Memory B cell (primary cell): ENCODE measurements at places on chromosomes 7 and 10.

- peaks cover 2% of the 10 kb centered on the region for H3K27me3 ChIP-seq
- no peaks in the 10 kb centered on the region for H3K4me1 ChIP-seq
- H3K27ac ChIP-seq = no peak overlapping the region
- H3K36me3 ChIP-seq = no peaks in the 10 kb centered on the region
- DNase-seq = no peak
- no peak overlapping the region for H3K4me3 ChIP-seq
Observed at GRCh38 chr7:45708046-45708950, 134.1 kb downstream of the ADCY1 start.

- no peak overlapping the region for H3K4me3 ChIP-seq
- H3K36me3 ChIP-seq = peaks cover 27% of the 10 kb centered on the region
- H3K4me1 ChIP-seq = no peaks in the 10 kb centered on the region
- no peak for DNase-seq
Observed at GRCh38 chr10:35012781-35013180, 77.4 kb downstream of the CUL2 start.

DNA sequence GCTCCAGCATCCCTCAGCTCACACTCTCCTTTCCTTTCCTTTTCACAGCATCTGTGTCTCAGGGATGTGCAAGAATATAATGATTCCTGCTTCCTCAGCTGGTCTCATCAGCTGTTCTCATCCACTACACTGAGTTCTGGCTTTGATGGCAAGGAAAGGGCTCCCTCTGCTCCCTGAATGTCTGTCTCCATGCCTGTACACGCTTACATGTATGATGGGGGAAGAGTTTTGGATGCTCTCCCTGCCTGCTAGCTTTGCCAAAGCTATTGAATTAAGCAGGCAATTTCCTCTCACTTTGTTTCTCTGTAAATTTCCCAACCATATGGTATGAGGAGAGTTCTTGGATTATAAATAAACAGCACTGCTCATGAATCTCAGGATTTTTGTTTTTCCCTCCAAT lies 254.5 kb downstream of the SORCS3 start:
- H3K4me3 ChIP-seq = no peak overlapping the region
- no peak overlapping the region for H3K27ac ChIP-seq
- DNase-seq = no peak

GRCh38 chr10:88311264-88311663 lies 271.9 kb downstream of the RNLS start:
- no peaks in the 10 kb centered on the region for H3K27me3 ChIP-seq
- no peak overlapping the region for H3K27ac ChIP-seq
- H3K4me1 ChIP-seq = peaks cover 38% of the 10 kb centered on the region
- H3K4me3 ChIP-seq = no peak overlapping the region
- DNase-seq = no peak

GRCh38 chr10:124032971-124033886 lies 60.2 kb downstream of the CHST15 start:
- no peaks in the 10 kb centered on the region for H3K27me3 ChIP-seq
- peak overlapping the region; percentile 50 for H3K27ac ChIP-seq
- H3K36me3 ChIP-seq = peaks cover 22% of the 10 kb centered on the region

- H3K4me3 ChIP-seq = no peak overlapping the region
- H3K36me3 ChIP-seq = peaks cover 34% of the 10 kb centered on the region
- no peaks in the 10 kb centered on the region for H3K27me3 ChIP-seq
- no peak for DNase-seq
- H3K27ac ChIP-seq = no peak overlapping the region
Observed at GRCh38 chr10:35041502-35041879, 48.6 kb downstream of the CUL2 start.

GRCh38 chr7:101911800-101912715 lies 94.6 kb downstream of the CUX1 start:
- H3K4me3 ChIP-seq = no peak overlapping the region
- H3K27me3 ChIP-seq = no peaks in the 10 kb centered on the region
- peaks cover 10% of the 10 kb centered on the region for H3K36me3 ChIP-seq
- no peak overlapping the region for H3K27ac ChIP-seq
- peaks cover 18% of the 10 kb centered on the region for H3K4me1 ChIP-seq

- H3K4me3 ChIP-seq = no peak overlapping the region
- no peaks in the 10 kb centered on the region for H3K4me1 ChIP-seq
- DNase-seq = no peak
- no peak overlapping the region for H3K27ac ChIP-seq
- H3K36me3 ChIP-seq = no peaks in the 10 kb centered on the region
- peaks cover 3% of the 10 kb centered on the region for H3K27me3 ChIP-seq
Observed at GRCh38 chr7:137715533-137715932, 131.2 kb downstream of the DGKI start.

GRCh38 chr7:82106201-82106600 lies 336.4 kb upstream of the HGF start:
- no peaks in the 10 kb centered on the region for H3K36me3 ChIP-seq
- H3K27me3 ChIP-seq = no peaks in the 10 kb centered on the region
- H3K27ac ChIP-seq = no peak overlapping the region
- H3K4me3 ChIP-seq = no peak overlapping the region

DNA sequence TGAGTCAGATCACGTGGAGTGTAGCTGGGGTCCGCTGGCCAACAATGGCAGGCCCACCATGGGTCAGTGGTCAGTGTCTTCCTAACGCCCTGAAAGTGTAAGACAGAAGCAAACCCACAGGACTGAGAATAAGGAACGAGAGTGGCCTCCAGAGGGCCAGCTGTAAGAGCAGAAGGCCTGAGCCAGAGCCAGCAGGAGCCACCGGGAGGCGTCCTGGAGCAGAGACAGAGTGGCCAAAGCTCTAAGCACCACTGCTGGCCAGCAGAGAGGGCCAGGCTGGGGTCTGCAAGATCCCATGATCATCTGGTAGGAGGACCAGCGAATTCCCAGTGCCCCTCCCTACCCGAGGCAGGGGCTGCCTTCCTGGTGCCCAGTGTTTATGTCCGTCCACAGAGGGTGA lies 9.2 kb downstream of the CCDC201 start:
- H3K27me3 ChIP-seq = peaks cover 14% of the 10 kb centered on the region
- DNase-seq = no peak
- no peak overlapping the region for H3K4me3 ChIP-seq
- no peaks in the 10 kb centered on the region for H3K4me1 ChIP-seq
- H3K27ac ChIP-seq = no peak overlapping the region
- no peaks in the 10 kb centered on the region for H3K36me3 ChIP-seq

DNA sequence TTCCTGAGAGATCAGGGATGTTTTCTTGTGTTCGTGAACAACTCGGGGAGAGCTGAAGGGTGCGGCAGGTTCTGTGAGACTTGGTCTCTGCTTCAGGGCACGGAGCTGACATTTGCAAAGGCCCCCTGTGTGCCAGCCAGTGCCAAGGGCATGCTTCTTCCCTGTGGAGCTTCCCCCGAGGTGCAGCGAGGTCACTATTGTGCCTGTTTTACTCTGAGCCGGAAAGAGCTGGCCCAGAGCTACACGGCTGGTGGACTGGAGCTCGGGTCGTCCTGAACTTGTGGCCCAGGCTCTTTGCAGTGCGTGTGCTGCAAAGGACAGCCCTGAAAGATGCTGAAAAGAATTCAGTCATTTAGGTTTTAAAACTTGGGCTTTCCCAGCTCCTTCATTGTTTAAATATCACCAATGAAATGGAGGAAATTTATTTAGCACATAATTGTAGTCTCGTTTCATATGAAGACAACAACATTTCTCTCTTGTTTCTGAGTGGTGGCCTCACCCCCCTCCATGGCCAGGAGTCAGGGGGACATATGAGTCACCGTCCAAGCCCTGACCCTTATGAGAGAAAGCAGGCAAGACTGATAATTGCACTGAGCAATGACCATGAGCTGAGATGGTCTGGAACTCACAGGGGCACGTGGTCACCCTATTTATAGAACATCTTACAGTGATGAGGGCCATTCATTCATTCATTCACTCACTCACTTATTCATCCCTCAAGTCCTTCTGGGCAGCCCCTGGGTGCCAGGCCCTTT lies 102.6 kb downstream of the PTPRE start:
- no peaks in the 10 kb centered on the region for H3K36me3 ChIP-seq
- no peak for DNase-seq
- no peak overlapping the region for H3K27ac ChIP-seq
- no peak overlapping the region for H3K4me3 ChIP-seq

DNA sequence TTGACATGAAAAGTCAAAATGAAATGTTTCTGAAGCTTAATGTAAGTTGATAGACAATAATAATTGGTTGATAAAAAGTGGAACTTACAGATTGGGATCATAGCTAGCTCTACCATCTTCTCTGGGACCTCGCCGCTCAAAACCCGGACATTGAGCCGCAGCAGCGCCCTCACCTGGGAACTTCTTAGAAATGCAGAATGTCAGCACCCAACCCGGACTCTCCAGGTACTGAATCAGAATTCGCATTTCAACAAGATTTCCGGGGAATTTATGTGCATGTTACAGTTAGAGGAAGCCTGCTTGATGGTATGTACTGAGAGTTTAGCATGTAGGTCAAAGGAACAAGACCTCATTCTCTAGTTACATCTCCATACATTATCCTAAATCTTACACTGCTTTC lies 36.7 kb upstream of the ABLIM1 start:
- H3K4me3 ChIP-seq = no peak overlapping the region
- H3K27ac ChIP-seq = no peak overlapping the region
- peaks cover 3% of the 10 kb centered on the region for H3K4me1 ChIP-seq

GRCh38 chr7:28245123-28245878 lies 64.7 kb upstream of the JAZF1 start:
- H3K36me3 ChIP-seq = peaks cover 2% of the 10 kb centered on the region
- H3K27me3 ChIP-seq = no peaks in the 10 kb centered on the region
- DNase-seq = no peak
- H3K4me3 ChIP-seq = no peak overlapping the region
- no peak overlapping the region for H3K27ac ChIP-seq

- DNase-seq = no peak
- H3K4me3 ChIP-seq = no peak overlapping the region
- peaks cover 4% of the 10 kb centered on the region for H3K4me1 ChIP-seq
- H3K36me3 ChIP-seq = no peaks in the 10 kb centered on the region
- H3K27me3 ChIP-seq = peaks cover 9% of the 10 kb centered on the region
- H3K27ac ChIP-seq = no peak overlapping the region
Observed at GRCh38 chr10:33236916-33237315, 97.6 kb downstream of the NRP1 start.

DNA sequence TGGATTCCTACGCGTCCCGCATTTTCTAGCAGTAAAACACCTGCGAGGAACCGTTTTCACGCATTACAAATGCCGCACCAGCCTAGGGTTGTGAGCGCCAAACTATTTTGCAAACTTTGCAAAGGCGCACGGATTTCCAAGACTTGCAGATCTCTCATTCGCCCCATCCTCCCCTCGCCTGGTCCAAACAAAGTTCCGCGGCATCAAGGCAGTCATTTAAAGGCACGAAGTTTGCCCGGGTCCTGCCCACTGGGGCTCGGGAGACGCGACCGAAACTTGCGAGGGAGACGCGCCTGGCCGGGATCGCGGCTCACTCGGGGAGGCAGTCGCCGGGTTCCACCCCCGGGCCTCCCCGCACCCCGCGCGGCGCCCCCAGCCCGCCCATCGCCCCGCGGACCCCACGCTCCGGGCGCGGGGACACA lies 613 bp downstream of the USP6NL start:
- DNase-seq = peak; percentile 47
- H3K36me3 ChIP-seq = peaks cover 3% of the 10 kb centered on the region
- peaks cover 38% of the 10 kb centered on the region for H3K4me1 ChIP-seq

DNA sequence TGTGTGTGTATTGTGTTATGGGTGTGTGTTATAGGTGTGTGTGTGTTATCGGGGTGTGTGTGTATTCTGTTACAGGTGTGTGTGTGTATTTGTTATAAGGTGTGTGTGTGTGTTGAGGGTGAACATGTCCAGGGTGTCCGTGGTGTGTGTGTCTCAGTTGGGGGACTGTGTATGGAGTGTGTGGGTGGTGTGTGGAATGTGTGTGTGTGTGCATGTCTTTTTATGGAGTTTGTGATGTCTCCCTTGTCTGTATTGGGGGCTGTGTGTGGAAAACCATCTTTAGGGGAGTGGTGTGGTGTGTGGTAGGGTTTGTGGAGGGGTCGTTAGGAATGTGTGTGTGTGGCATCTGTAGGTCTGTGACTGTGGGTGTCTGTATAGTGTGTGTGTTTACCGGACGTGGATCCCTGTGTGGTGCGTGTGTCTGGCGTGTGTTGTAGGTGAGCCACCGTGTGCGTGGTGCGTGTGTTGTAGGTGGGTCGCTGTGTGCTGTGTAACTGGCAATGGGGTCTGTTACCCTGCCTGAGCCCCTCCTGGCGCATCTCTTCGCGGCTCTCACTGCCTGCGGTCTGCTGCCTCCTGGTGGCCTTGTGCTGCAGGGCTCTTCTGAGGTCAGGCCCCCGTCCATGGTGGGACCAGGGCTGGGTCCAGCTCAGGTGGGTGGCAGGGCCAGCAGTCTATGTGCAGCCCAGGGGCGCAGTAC lies 61.7 kb downstream of the PALD1 start:
- H3K36me3 ChIP-seq = peaks cover 4% of the 10 kb centered on the region
- H3K27me3 ChIP-seq = peaks cover 5% of the 10 kb centered on the region
- H3K27ac ChIP-seq = no peak overlapping the region

DNA sequence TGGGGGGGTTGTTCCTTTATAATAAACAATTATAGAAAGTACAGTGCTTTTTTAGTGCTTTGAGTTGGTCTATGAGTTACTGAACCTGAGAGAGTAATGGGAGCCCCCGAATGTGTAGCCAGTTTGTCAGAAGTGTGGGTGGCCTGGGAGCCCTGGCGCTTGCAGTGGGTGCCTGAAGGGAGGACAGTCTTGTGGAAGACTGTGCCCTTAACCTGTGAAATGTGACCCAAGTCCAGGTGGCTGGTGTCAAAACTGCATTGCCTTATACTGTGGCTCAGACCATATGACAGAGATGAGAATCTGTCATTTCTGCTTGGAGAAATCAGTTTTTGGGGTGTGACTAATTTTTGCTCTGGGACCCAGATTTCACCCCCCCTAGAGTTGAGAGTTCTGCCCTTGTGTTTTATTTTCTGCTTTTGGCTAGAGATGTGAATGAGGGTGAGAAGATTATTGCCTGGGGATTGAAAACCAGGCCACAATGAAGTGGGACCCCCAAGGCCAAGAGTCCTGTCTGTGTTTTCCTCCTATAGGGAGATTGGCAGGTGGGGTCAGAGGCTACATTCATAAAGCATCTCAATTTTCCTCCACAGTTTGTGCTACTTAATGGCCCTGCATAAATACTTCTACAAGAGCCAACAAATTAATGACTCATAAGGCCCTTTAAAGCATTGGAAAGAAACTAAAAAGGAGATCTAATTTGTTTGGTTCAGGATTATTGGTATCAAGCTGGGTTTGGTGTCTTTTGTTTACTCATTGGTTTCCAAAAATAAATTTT lies 24.1 kb upstream of the CARD11 start:
- no peak overlapping the region for H3K4me3 ChIP-seq
- no peak for DNase-seq
- peaks cover 4% of the 10 kb centered on the region for H3K36me3 ChIP-seq
- no peaks in the 10 kb centered on the region for H3K27me3 ChIP-seq
- peaks cover 42% of the 10 kb centered on the region for H3K4me1 ChIP-seq

- H3K4me1 ChIP-seq = no peaks in the 10 kb centered on the region
- no peak overlapping the region for H3K27ac ChIP-seq
- no peak for DNase-seq
- no peaks in the 10 kb centered on the region for H3K27me3 ChIP-seq
- H3K4me3 ChIP-seq = no peak overlapping the region
- H3K36me3 ChIP-seq = peaks cover 15% of the 10 kb centered on the region
Observed at GRCh38 chr10:112803961-112804401, 146.1 kb upstream of the TCF7L2 start.

- no peaks in the 10 kb centered on the region for H3K4me1 ChIP-seq
- no peak overlapping the region for H3K4me3 ChIP-seq
- no peak for DNase-seq
- H3K27me3 ChIP-seq = no peaks in the 10 kb centered on the region
- no peak overlapping the region for H3K27ac ChIP-seq
Observed at GRCh38 chr7:44132039-44132438, 8.7 kb upstream of the POLD2 start.
